ENCODE measurements at places on chromosomes 3 and 15.

- DNase-seq = no peak
Observed at GRCh38 chr15:93965304-93965908, 266.0 kb upstream of the MCTP2 start.

GRCh38 chr15:35671197-35671596 lies 125.2 kb upstream of the DPH6 start:
- DNase-seq = no peak

DNA sequence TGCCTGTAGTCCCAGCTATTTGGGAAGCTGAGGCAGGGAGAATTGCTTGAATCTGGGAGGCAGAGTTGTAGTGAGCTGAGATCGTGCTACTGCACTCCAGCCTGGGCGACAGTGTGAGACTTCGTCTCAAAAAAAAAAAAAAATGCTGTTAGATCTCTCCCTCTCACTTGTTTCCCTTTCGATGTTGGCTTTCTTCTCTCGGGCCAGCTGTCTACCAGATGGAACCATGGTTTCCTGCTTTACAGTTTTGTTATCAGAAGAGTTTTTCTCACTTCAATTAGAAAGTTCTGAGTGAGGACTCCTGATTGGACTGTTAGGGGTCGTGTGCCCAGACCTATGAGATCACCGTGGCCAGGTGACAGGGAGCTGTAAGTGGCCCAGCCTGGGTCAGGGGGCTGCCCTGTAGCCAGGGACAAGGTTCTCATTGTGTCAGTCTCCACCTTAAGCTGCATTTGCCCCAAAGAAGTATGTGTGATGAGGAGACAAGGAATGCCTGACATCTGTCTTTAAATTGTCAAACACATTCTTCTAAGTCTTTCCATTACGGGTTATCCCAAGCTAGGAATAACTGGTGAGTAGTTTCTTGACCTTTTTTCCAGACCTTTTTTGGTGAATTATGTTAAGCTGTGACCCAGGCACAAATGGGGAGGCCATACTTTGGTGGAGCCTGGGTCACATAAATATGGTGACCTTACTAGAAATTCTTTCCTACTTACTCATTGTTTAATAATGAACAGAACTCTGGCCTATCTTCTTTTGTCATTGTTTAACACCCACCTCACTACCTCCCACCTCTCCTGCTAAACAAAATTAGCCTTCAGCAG lies 25.2 kb downstream of the SNAPC5 start:
- DNase-seq = no peak

GRCh38 chr3:34212656-34213055 lies 414.2 kb downstream of the PDCD6IP start:
- DNase-seq = no peak

DNA sequence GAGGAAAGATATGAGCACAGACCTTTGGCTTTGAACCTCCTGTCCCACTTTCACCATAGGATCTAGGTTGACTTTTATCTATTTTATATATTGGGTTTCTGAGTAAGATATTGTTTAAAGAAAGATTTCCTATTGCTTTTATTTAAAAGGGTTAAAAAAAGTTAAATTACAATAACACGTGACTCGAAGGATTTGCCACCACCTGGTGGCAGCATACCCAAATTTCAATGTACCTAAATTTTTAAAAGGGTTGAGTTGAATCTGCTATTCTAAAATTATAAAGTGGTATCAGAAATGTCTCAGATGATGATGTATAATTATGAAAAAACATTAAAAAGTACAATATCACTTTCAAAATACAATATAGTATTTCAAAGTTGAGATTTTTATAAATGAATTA lies 368.4 kb downstream of the MECOM start:
- DNase-seq = no peak

- no peak for DNase-seq
Observed at GRCh38 chr3:182716114-182716688, 77.1 kb upstream of the ATP11B start.

- DNase-seq = no peak
Observed at GRCh38 chr3:100159331-100160153, 45.2 kb upstream of the FILIP1L start.
